ENCODE measurements at places on chromosomes 3 and 15.

DNA sequence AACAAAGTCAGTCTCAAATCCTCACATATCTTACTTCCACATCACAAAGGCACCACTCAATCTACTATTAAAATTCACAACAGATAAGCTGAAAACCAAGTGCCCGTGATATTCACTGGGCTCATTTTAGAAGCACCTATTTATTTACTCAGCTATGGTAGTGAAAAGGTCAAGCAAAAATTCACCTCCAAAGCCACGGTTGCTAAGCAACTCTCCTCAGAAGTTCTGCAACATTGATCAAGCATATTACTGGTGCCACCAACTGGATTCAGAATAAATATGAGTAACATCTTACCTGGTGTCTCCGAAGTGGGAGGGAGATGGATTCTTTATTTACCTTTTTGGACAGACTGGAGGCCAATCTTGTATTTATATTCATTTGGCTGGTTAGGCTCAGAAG lies 714.8 kb downstream of the FHIT start:
- no peak for DNase-seq

DNA sequence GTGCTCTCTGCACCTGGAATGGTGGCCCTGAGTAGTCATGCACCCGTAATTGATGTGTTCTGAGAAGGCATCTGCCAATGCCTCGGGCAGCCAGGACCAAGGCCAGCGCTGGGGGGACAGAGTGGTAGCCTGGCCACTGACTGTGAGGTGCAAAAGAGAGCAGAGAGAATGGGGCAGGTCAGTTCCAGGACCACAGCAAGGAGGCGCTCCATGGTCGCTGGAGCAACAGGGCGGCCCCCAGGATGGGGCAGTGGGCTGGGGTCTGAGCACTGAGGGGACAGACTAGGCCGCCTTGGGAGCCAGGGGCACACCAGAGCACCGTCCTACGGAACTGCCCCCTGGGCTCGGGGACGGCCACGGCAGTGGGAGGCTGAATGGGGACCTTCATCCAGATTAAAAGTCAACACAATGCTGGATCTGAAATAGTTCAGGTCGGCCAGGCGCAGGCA lies 48.3 kb upstream of the IQSEC1 start:
- no peak for DNase-seq

- no peak for DNase-seq
Observed at GRCh38 chr3:126447456-126448106, 28.1 kb downstream of the ZXDC start.

DNA sequence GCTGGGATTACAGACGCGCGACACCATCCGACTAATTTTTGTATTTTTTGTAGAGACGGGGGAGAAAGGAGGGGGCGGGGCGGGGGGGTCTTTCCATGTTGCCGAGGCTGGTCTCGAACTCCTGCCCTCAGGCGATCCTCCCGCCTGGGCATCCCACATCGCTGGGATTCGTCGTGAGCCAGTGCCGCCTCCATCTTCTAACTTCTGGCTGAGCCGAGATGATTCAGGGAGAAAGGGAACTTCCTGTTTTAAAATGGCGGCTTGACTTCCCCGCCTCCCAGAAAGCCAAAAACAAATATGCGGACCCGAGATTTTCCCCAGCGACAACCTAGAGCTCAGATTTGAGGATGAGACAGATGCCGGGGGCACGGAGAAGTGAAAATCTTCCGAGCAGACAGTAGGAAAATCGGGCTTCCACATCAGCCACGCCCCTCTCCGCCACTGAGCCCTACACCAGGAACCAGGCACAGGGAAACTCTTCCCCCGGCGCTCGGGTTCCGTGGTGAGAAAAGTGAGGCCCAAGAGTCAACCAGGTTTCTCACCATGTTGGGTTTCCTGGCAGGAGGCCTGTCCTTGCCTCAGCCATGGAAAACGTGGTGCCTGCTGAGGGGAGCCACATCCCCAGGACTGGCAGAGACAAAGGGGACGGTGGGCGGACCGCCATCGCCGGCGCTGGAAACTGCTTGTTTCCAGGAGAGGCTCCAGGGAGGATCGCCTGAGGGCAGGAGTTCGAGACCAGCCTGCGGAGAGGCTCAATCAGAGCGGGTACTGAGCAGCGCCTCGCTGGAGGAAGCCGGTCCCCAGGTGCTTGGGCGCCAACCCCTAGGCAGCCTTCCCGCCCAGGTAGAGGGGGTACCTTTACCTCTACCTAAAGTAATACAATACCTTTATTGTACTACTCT lies 18.7 kb downstream of the CHST14 start:
- DNase-seq: no peak

GRCh38 chr15:29134239-29134638 lies 135.4 kb downstream of the NSMCE3 start:
- DNase-seq: no peak

GRCh38 chr15:43889042-43889441 lies 62.2 kb downstream of the WDR76 start:
- DNase-seq: no peak

GRCh38 chr3:114848643-114849350 lies 298.3 kb downstream of the ZBTB20 start:
- DNase-seq: no peak

GRCh38 chr3:126419886-126420786 lies 25.4 kb downstream of the CFAP100 start:
- DNase-seq: no peak

- no peak for DNase-seq
Observed at GRCh38 chr3:64150623-64151207, 74.6 kb downstream of the PRICKLE2 start.

DNA sequence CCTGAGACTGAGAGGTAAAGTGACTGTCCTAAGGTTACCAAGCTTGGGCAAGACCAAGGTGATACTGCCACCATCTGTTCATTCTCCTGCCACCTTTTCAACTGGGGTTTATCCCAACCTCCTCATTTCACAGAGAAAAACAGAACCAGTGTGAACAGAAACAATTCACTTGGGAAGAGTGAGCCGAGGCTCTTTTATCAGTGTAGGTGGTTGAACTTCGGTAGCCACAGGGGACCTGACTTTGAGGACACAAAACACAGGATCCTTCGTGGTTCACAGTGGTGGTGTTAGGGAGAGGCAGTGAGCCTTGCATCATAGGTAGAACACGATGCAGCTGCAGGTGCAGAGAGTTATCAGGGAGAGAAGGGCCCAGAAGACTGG lies 72.8 kb upstream of the ICE2 start:
- peak; percentile 43 for DNase-seq

DNA sequence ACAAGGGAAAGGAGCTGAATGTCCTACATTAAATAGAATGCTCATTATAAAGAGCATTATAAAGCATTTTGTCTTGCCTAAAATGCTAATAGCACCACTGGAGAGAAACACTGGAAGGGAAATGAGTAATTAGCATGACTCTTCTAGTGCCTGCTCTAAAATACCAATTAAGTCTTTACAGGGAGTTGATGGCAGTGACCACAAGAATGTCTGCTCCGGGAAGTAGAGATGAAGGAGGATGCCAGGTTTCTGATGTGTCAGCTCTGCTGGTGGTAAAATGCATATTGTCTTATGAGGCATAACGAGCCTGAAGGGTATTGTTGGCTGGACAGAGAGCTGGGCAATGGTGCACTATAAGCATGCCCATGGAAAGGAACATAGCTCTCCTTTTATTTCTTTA lies 49.5 kb downstream of the MYLK start:
- no peak for DNase-seq

GRCh38 chr3:8765528-8765927 lies 3.9 kb downstream of the OXTR start:
- no peak for DNase-seq

DNA sequence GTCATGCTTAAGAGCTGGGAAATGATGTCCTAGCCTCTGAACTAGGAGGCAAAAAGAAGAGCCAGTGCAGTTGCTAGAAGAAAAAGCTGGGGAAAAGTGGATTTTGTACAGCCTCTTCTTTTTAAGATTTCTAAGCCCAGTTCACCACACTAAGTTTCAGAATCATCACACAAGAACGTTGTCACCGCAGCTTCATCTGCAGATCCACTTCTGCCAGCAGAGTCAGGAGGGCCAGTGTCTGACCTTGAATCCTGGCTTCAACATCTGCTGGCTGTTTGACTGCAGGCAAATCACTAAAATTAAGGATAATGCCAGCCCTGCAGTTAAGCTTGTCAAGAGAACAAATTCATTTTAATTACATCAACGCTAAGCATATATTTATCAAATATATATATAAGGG lies 36.2 kb downstream of the HDC start:
- DNase-seq: no peak

DNA sequence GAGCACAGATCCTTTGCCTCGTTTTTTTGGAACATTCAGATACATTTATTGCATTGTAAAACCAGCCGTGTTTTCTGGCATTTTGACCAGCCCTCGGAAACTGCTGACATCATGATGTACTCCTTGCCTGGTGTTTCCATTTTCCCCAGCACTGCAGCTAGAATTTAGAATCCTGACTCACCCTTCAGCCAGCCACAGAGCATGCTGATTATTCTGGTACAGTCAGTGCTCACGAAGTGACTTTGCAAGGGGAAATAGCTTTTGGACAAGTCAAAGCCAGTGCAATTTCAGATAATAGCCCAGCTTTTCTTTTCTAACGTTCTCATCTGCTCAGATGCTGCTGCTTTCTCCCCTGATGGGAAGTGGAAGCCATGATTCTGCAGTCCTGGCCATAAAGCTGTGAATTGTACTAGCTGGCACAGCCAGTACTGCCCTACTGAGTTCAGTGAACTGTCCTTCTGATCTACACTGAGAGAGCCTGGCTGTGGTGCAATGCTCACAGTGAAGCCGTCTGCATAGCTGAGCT lies 12.1 kb upstream of the CNBP start:
- peak; percentile 43 for DNase-seq

GRCh38 chr3:197775317-197775716 lies 15.7 kb upstream of the LRCH3 start:
- DNase-seq: no peak

DNA sequence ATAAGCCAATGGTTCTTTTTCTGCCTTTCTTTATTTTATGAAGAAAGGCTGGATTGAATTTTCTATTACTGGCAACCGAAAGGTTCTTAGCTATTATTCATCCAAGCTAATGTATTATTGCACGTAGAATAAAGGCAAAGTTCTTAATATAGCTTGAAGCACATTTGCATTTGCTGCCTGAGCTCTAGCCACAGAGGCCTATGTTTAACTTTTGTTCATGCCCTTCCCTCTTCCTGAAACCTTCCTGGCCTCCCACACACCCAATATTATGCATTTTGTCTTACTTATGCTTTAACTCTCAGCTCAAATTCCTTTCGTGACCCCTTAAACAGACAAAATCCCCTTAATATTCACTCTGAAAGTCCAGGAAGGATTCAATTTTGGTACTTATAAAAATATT lies 71.0 kb upstream of the ZNF280D start:
- DNase-seq: no peak

Data from activated CD4-positive, alpha-beta T cell treated with anti-CD3 and anti-CD28 coated beads, Interleukin-2, Interleukin-6, amounts not matched to agents 100 ng/mL and 50 ng/mL, durations not matched to agents 16 hours and 8 hours (primary cell).